Right lobe of liver (tissue), 6 donors: ENCODE measurements at places on chromosomes 6 and 20. TPM values are rescaled to one million over a fixed set of nuclear protein-coding genes. Genes with fewer than 3 reads are reported as not detected.

Gene DOK5
- not detected for total RNA-seq

Gene RAET1L
- total RNA-seq = not detected

Gene MAS1
- total RNA-seq = not detected

DNA sequence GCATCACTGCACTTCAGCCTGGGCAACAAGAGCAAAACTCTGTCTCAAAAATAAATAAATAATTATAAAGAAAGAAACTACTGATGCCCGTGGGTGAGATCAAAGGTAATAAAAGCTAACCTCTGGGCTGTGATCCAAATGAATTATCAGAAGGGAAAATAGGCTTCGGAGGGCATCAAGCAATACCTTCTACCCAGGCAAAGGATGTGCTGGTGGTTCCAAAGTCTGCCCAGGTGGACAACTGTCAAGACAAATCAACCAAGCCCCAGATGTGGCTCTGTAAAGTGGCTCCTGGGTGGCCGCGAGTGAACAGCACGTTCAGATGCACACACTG is 95.6 kb downstream of the SCML4 start:
- H3K4me3 ChIP-seq = no peak overlapping the region
- H3K36me3 ChIP-seq = no peaks in the 10 kb centered on the region
- H3K27me3 ChIP-seq = no peaks in the 10 kb centered on the region

DNA sequence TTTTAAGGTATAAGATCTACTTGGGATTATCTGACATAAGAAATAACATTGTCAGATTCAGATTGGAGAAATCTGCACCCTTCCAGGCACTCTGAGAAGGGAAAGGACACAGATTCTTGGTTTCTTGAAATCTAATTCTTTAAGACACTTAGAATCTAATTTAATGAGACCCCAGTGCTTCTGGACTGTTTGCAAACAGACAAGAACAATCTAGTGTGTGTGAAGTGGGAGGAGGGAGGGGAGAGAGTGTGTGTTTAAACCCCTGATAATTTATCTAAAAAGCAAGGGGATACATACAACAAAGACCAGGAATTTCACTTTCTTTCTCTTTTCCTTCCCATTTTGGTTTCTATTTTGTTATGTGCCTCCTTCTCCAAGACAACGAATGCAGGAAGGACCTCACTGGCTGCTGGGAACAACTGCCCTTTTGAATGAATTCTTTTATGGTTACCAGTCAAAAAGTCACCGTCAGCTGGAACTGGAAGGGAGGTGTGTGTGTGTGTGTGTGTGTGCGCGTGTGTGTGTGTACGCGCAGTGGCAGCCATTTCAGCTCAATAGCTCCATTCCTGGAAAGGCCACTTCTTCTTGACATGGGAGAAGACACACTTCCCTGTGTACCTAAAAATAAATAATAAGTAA is 129.4 kb downstream of the BCAS1 start:
- H3K36me3 ChIP-seq = no peaks in the 10 kb centered on the region
- H3K4me1 ChIP-seq = peaks cover 8% of the 10 kb centered on the region
- H3K27me3 ChIP-seq = no peaks in the 10 kb centered on the region
- no peak overlapping the region for H3K4me3 ChIP-seq
- peak overlapping the region; percentile 44 for H3K27ac ChIP-seq

DNA sequence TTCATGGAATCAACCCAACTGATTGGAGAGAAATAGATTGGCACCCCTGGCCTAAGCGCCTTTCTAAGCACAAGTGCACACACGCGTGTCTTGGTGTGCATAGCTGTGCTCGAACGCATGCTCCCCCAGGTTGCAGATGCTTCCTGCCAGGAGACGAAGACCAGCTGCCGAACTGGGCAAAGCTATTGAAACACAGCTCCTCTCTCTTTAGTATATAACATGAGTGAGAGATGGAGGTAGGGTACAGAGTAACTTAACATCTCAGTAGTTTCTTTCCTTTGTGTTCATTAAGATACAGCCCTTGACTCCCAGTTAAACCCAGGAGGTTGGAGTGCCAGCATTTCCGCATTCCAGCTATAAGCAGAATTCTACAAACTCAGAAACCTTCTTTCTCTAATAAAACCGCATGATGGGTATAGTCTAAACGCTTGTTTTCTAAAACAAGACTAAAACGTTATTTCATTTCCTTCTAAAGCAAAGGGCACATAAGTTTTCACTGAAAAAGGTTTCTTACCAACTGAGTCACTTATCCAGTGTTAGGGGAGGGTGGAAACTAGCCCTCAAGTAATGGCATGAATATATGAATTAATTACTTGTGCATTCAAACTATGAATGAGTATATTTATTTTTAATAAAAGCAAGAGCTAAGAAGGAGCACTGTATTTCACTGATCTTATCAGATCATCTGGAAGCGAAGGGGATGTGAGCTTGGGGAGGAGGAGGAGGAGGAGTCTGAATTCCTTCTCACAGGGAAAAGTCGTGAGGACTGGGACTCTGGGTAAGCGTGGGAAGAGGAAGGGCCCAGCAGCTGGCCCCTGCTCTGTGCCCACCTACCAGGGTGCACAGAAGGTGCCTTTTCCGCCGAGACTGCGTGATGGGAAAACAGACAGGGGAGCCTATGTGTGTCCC is 179.2 kb downstream of the TMEM242 start:
- H3K27ac ChIP-seq = no peak overlapping the region
- H3K4me1 ChIP-seq = no peaks in the 10 kb centered on the region
- H3K27me3 ChIP-seq = no peaks in the 10 kb centered on the region
- H3K4me3 ChIP-seq = no peak overlapping the region

- H3K27ac ChIP-seq = no peak overlapping the region
- H3K4me3 ChIP-seq = no peak overlapping the region
- DNase-seq = no peak
- H3K4me1 ChIP-seq = no peaks in the 10 kb centered on the region
- H3K36me3 ChIP-seq = no peaks in the 10 kb centered on the region
Observed at GRCh38 chr6:24394780-24395437, 7.8 kb upstream of the MRS2 start.

DNA sequence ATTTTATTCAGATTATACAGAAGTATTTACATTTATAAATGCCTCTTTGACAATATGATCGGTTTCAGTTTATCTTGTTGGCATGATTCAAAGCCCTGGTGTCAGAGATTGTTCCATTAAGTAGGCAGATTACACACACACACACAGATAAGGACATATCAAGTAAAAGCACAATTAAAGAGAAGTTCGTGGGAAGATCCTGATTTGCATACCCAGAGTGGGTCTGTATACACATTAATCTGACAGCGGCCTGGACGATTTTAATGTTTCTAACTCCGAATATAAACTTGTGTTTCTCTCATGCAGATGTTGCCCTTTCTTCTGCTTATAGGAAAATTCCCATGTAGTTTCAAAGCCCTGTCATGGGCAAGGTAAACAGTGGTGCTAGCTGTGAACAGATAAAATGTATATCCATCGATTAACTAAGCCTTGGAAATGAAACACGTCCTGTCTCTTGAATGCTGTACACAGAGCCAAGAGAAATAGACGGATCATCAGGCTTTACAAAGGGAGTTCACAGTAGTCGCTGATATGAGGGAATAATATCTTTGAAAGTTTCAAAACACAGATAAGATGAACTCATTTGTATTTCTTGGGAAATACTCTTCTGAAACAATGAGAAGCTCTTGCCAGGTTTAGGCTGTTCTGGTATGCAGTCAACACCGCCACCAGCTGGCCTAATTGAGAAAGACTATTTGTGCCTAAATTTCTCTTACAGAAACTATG is 108.2 kb upstream of the GMDS start:
- H3K4me3 ChIP-seq = no peak overlapping the region
- H3K36me3 ChIP-seq = no peaks in the 10 kb centered on the region
- no peaks in the 10 kb centered on the region for H3K4me1 ChIP-seq
- DNase-seq = peak; percentile 67

DNA sequence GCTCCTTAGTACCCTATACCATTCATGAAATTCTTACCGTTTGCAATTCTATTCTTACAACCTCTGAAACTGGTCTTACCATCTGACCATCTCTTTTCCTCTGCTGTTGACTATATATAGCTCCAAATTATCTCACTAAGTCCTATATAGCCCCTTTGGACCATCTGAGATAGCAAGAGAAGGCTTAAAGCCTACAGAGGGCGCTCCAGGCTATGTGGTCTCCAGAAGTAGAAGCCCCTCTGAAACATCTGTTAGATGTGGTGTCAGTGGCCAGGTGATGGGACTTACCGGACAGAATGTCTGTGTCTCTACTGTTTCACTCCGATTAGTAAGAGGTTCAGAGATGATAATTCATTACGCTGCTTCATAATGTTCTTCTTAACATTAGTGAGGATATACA is 140.7 kb upstream of the BMP2 start:
- DNase-seq = no peak
- no peak overlapping the region for H3K27ac ChIP-seq
- no peaks in the 10 kb centered on the region for H3K27me3 ChIP-seq
- H3K4me3 ChIP-seq = no peak overlapping the region
- H3K4me1 ChIP-seq = peaks cover 6% of the 10 kb centered on the region

- no peaks in the 10 kb centered on the region for H3K36me3 ChIP-seq
- H3K27me3 ChIP-seq = no peaks in the 10 kb centered on the region
- H3K4me1 ChIP-seq = peaks cover 3% of the 10 kb centered on the region
- no peak overlapping the region for H3K27ac ChIP-seq
- no peak for DNase-seq
Observed at GRCh38 chr6:57173886-57174510, 1.9 kb downstream of the BAG2 start.

Gene WASF1
- 4.8 TPM for total RNA-seq

GRCh38 chr6:111806561-111807497 is 66.4 kb downstream of the FYN start:
- no peak for DNase-seq
- no peaks in the 10 kb centered on the region for H3K4me1 ChIP-seq
- H3K36me3 ChIP-seq = no peaks in the 10 kb centered on the region
- no peak overlapping the region for H3K4me3 ChIP-seq

DNA sequence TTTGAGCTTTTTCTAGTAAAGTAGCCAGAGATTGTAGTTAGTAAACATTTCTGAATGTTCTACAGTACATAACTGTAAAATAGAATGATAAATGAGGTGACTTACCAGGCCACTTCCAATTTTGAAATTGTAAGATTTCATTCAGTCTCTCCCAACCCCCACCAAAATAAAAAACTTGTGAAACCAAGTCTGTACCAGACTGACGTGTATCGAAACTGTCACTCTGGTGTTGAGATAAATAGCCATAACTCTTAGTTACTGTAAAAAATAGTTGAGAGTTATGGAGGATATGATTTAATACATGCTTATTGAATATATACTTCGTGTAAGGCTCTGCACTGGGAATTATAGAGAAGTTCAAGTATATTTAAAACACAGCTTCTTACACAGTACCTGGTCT is 455.7 kb downstream of the PLCB1 start:
- H3K27ac ChIP-seq = no peak overlapping the region
- no peaks in the 10 kb centered on the region for H3K27me3 ChIP-seq
- no peaks in the 10 kb centered on the region for H3K4me1 ChIP-seq
- H3K36me3 ChIP-seq = no peaks in the 10 kb centered on the region
- no peak overlapping the region for H3K4me3 ChIP-seq
